ENCODE measurements at places on chromosomes 4 and X.

GRCh38 chr4:76029300-76029699 lies 6.0 kb upstream of the CXCL10 start:
- DNase-seq: no peak

GRCh38 chrX:40090961-40091360 lies 6.8 kb downstream of the BCOR start:
- no peak for DNase-seq

- peak; percentile 78 for DNase-seq
Observed at GRCh38 chrX:56783450-56783831, 54.4 kb downstream of the NBDY start.

DNA sequence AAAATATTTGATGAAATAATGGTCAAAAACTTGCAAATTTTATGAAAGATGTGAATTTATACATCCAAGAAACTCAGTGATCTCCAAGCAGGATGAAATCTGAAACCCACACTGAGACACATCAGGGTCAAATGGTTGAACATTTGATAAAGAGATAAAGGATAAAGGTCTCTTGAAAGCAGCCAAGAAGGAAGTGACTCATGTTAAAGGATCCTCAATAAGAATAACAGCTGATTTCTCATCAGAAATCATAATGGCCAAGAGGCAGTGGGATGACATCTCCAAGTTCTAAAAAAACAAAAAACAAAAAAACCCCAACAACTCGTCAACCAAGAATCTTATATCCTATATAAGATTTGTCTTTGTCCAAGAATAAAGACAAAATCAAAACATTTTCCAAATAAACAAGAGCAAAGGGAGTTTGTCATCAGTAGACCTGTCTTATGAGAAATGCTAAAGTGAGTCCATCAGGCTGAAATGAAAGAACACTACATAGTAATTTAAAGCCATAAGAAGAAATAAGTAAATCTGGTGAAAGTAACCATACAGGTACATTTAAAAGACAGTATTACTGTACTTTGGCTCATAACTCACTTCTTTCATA lies 121.7 kb downstream of the PDS5A start:
- DNase-seq: no peak

- no peak for DNase-seq
Observed at GRCh38 chr4:94574050-94574449, 122.3 kb downstream of the PDLIM5 start.
